ENCODE measurements at places on chromosomes 13 and 19. TPM values are rescaled to one million over a fixed set of nuclear protein-coding genes. Genes with fewer than 3 reads are reported as not detected.

GRCh38 chr19:38068826-38069225, 155.2 kb downstream of the DPF1 start:
- DNase-seq, result no peak

DNA sequence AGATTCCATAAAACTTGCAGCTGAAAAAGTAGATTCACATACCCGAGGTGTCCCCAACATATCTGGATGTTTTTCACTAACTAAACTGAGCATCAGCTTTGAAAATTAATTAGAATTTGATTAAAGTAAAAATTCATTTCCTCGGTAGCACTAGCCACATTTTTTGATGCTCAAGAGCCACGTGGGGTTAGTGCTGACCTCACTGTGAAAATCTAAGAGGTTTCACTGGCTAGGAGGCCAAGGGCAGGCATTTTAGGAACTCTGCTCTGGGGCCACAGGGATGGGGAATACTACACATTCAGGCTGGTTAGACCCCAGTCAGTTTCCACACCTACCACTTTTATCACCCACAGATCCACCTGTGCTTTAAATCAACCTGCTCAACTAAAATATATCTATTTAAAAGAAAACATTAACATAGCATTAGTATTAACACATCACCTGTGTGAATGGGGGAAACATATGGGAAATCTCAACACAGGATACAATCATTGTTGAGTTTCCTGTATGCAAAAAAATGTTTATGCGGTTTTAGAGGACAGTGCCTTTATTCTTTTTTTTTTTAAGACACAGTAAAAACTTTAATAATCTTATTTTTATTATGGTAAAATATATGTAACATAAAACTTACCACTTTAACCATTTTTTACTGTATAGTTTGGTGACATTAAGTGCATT, 45.5 kb downstream of the BRD4 start:
- no peak for DNase-seq

DNA sequence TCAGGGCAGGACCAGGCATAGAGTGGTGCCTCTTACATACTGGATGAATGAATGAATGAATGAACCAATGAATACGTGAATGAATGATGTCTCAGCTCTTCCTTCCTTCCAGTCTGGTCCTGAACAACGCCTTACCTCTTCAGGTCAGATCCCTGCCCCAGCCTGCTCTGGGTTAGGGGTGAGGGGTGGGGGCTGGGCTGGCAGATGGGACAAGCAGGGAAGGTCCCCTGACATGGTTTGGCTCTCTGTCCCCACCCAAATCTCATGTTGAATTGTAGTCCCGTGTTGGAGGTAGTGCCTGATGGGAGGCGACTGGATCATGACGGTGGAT, 9.3 kb downstream of the DIRAS1 start:
- DNase-seq, result no peak

DNA sequence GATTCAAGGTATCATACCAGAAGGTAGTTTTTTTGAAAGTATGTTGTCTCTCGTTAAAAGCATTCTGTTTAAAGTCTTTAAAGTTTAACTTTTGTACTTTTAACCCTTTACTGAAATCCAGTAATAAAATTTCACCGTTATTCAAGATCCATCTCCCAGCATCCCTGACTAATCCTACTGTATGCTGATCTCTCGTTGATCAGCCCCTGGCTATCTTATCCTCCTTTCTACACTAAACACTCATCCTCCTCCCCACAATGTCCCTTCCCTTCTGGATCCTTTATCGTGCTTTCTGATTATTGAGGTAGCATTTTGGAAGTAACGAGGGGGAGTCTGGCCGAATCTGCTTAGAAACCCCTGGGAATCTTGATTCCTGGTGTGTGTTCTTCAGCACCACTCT, 1.3 kb downstream of the TPP2 start:
- DNase-seq, result no peak

GRCh38 chr19:42422901-42423461, 4.2 kb downstream of the LIPE start:
- peak; percentile 66 for DNase-seq

- no peak for DNase-seq
Measured at GRCh38 chr19:4216846-4217245, 12.5 kb upstream of the EBI3 start.

DNA sequence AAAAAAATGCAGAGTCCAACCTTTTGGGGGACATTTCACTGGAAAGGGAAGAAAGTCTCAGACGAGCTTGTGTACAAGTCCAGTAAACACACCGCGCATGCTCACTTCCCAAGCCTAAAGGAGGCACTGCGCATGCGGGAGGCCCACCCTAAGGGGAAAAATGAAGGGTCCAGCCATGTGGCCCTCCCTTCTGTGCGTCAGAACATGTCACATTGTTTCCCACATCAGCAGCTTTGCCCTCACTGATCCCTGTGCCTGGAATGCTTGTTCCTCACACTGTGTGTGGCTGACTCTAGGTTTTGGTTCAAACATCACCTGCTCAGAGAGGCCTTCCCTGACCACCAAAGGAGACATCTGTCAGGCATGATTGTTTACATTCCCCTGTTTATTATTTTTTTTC, 4.4 kb downstream of the ELSPBP1 start:
- DNase-seq, result no peak

DNA sequence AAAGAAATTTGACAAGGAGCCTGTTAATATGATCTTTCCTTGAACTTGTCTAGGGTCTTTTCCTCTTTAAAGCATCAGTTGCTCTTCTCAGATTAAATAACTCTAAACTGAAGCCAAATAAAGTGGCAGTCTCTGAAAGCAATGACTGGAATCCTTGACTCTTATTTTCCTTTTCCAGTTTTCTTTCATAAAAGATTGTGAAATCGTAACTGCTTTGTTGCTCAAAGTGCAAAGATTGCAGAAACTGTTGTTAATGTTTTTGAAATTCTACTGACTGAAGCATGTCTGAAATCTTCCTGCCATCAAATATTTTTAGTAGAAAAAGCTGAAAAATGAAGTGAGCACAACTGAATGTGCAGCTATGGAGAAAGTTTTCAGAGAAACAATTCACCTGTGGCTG, 1.9 kb downstream of the NHLRC3 start:
- no peak for DNase-seq

- no peak for DNase-seq
Measured at GRCh38 chr19:55681131-55682092, 6.4 kb downstream of the EPN1 start.

- DNase-seq, result no peak
Measured at GRCh38 chr13:50355797-50356196, 340.6 kb downstream of the KCNRG start.

- no peak for DNase-seq
Measured at GRCh38 chr13:43077461-43077860, 54.1 kb downstream of the DNAJC15 start.

GRCh38 chr13:48221686-48222187, 11.3 kb upstream of the ITM2B start:
- no peak for DNase-seq

- DNase-seq, result no peak
Measured at GRCh38 chr13:83992566-83993358, 110.5 kb upstream of the SLITRK1 start.

- no peak for DNase-seq
Measured at GRCh38 chr19:41871573-41872383, 5.3 kb upstream of the CD79A start.

- DNase-seq, result no peak
Measured at GRCh38 chr19:27887946-27888345, 1325.0 kb downstream of the UQCRFS1 start.

DNA sequence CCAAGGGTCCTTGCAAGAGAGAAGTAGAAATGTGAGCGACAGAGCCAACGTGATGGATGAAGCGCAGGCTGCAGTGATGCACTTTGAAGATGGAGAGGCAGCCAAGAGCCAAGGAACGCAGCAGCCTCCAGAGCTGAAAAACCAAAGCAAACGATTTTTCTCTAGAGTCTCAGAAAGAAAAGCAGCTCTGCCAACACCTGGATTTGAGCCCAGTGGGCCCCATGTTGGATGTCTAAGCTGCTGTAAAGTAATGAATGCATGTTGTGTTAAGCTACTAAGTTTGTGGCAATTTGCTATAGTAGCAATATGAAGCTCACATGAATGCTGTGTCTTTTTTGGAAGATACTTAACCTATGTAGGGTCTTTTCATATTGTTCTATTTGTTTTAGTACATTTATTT, 894.3 kb downstream of the EFNB2 start:
- DNase-seq, result no peak

- DNase-seq, result no peak
Measured at GRCh38 chr13:91747186-91747585, 348.8 kb downstream of the GPC5 start.

- no peak for DNase-seq
Measured at GRCh38 chr13:100508996-100509395, 79.6 kb downstream of the GGACT start.

DNA sequence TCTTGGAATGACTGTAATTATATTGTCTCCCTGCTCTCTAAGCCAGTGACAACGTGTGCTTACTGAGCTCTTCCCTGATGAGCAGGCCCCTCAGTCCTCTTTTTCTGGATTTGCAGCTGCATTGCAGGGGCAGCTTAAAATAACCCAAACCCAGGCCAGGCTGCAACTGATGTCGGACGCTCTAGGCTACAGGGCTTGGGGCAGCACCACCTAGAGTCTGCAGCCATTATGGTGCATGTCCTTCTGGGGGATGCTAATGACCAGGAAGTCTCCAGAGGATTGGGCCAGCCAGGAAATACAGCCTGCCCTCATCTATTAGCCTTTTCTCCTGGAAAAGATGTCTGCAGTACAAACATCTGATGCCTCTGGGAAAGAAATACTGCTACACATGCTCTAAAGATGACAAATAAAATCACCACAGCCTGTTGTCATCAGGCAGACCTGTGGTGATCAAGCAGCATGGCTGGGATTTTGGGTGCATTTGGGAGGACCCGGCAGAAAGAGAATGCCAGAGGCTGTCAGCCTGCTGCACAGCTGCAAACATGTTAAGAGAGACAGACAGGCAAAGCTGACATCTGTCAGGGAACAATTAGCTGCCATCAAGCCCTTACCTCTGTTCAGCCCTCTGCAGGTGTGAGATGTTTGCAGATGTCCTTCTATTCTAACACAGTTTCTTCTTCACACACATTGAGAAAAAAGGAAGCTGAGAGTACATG, 51.8 kb downstream of the CCDC70 start:
- DNase-seq, result no peak

DNA sequence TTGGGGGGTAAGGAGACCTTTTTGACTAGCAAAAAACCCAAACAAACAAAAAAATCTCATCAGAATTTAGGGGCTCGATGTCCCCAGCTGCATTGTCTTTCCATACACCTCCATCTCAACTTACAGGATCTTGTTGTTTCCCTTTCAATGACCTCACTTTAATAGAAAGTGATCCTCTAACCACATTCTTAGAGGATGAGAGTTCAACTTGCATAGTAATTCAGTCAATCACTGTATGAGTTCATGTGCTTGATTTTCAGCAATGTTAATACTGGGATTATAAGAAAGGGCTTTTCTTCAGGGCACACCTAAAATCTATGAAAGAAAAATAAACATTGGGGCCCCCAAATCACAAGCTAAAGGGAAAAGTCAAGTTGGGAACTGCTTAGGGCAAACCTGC, 1512.0 kb downstream of the SLITRK1 start:
- DNase-seq, result no peak

DNA sequence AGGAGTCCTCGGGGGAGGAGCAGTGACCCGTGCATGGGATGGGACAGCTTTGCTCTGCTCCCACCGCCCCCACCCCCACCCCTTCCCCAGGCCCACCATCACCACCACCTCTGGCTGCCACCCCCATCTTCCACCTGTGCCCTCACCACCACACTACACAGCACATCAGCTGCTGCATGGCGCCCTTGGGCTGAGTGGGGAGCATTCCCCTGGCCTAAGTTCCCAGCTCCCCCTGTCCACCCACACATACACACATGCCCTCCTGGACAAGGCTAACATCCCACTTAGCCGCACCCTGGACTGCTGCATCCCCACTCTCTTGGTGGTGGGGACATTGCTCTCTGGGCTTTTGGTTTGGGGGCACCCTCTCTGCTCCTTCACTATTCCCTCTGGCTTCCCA, 46.2 kb upstream of the SGCG start:
- DNase-seq, result no peak

DNA sequence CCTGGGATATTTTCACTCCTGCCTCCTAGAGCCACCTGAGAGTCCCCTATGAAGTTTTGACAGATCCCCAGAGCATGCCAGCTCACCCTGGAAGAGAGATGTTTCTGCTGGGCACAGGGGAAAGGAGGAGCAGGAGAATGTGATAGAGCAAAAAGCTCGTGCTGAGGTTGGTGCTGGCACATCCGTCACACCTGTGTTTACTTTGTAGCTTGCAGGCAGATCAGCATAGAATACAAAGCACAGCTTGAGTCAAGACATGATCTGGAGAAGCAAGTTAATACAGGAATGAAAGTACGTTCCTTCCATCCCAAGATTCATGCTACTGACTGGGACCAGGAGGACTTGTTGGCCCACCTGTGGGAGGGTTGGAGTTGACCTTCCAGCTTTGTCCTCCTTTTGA, 46.1 kb downstream of the HSPH1 start:
- DNase-seq, result peak; percentile 10

- DNase-seq, result peak; percentile 45
Measured at GRCh38 chr19:32627714-32628270, 46.8 kb downstream of the PDCD5 start.

DNA sequence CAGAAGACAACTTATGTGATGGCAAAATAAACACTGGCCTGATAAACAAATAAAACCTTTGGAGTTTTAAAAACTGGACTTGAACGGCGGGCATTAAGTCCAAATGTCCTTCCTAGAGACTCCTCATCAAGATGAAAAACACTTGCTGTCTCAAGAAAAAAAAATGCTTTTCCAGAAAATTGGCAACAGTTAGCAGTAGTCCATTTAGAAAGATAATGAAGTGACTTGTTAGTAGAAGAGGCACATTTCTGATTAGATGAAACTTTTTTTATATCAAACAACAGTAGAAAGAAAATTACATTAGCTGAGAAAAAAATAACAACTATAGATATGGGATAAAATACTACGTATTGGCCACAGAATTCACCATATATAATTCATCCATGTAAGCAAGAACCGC, 1750.7 kb upstream of the PCDH20 start:
- no peak for DNase-seq

- DNase-seq, result no peak
Measured at GRCh38 chr13:44128552-44129001, 245.0 kb upstream of the SERP2 start.

- DNase-seq, result no peak
Measured at GRCh38 chr13:95258619-95259194, 42.5 kb downstream of the ABCC4 start.

- no peak for DNase-seq
Measured at GRCh38 chr13:42035905-42036521, 12.4 kb upstream of the DGKH start.

GRCh38 chr13:82747958-82748357, 1134.3 kb downstream of the SLITRK1 start:
- DNase-seq, result no peak

GRCh38 chr19:49908480-49909420, 12.1 kb upstream of the IL4I1 start:
- no peak for DNase-seq

Gene ZNF610
- 0.08 TPM for total RNA-seq

Gene KL
- total RNA-seq, result 0.92 TPM

Gene ZNF471
- total RNA-seq, result 2.3 TPM

Gene NR2F6
- total RNA-seq, result 86.1 TPM

Gene CEACAM3
- total RNA-seq, result 0.70 TPM

Gene FGF9
- total RNA-seq, result 0.05 TPM

Gene OR10H5
- total RNA-seq, result not detected

Gene SHISA2
- total RNA-seq, result 2.1 TPM

Gene WDR88
- total RNA-seq, result 0.08 TPM

Gene ELANE
- 37.4 TPM for total RNA-seq

Gene BRME1
- total RNA-seq, result 0.42 TPM

Gene TMEM190
- total RNA-seq, result not detected

Gene NCAN
- not detected for total RNA-seq

Measured in liver (tissue), 10 donors.